ENCODE measurements at places on chromosomes 5 and 9. TPM values are rescaled to one million over a fixed set of nuclear protein-coding genes. Genes with fewer than 3 reads are reported as not detected.

OR13C2 gene
- 0.49 TPM for total RNA-seq

SEC16A gene
- 33.0 TPM for total RNA-seq

CCNI2 gene
- total RNA-seq: not detected

BARHL1 gene
- not detected for total RNA-seq

GRCh38 chr9:85433046-85433445 lies 308.7 kb downstream of the AGTPBP1 start:
- no peaks in the 10 kb centered on the region for H3K36me3 ChIP-seq
- no peak for DNase-seq
- no peak overlapping the region for H3K4me3 ChIP-seq
- no peaks in the 10 kb centered on the region for H3K27me3 ChIP-seq

GRCh38 chr9:112532427-112532826 lies 45.8 kb downstream of the KIAA1958 start:
- no peak for DNase-seq
- no peak overlapping the region for H3K4me3 ChIP-seq
- H3K27me3 ChIP-seq: no peaks in the 10 kb centered on the region
- no peaks in the 10 kb centered on the region for H3K36me3 ChIP-seq
- no peak overlapping the region for H3K27ac ChIP-seq

DNA sequence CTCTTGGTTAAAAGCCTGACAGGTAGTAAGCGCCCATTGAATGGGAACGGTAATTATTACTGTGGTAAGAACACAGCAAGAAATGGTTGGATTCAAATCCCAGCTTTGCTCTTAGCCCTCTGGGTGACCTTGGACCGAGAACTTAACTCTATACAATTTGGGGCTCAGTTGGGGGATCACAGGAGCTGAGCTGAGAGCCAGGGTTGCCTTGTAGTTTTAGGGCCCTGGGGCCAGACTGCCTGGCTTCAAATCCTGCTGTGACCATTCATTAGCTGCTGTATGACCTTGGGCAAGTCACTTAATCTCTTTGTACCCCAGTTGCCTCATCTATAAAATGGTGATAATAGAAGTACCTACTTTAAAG lies 87.4 kb upstream of the SH3PXD2B start:
- peak; percentile 5 for DNase-seq
- no peak overlapping the region for H3K4me3 ChIP-seq
- peak overlapping the region; percentile 57 for H3K27ac ChIP-seq

Data from sigmoid colon (tissue), 7 donors.